ENCODE measurements at places on chromosomes 2 and 18. TPM values are rescaled to one million over a fixed set of nuclear protein-coding genes. Genes with fewer than 3 reads are reported as not detected.

GRCh38 chr2:54691445-54692135 is 31.9 kb upstream of the EML6 start:
- no peak overlapping the region for H3K27ac ChIP-seq
- no peaks in the 10 kb centered on the region for H3K4me1 ChIP-seq
- H3K36me3 ChIP-seq = no peaks in the 10 kb centered on the region
- no peaks in the 10 kb centered on the region for H3K27me3 ChIP-seq

- no peaks in the 10 kb centered on the region for H3K27me3 ChIP-seq
- H3K4me1 ChIP-seq = peaks cover 12% of the 10 kb centered on the region
- H3K4me3 ChIP-seq = no peak overlapping the region
- H3K27ac ChIP-seq = peak overlapping the region; percentile 31
These were observed 132.5 kb downstream of the SPHKAP start for GRCh38 chr2:228048838-228049490.

UGT1A10 gene
- total RNA-seq = not detected

- no peaks in the 10 kb centered on the region for H3K4me1 ChIP-seq
- no peak overlapping the region for H3K27ac ChIP-seq
- no peaks in the 10 kb centered on the region for H3K27me3 ChIP-seq
- H3K4me3 ChIP-seq = no peak overlapping the region
- H3K36me3 ChIP-seq = no peaks in the 10 kb centered on the region
- no peak for DNase-seq
These were observed 22.1 kb downstream of the GPR39 start for GRCh38 chr2:132438691-132439090.

DNA sequence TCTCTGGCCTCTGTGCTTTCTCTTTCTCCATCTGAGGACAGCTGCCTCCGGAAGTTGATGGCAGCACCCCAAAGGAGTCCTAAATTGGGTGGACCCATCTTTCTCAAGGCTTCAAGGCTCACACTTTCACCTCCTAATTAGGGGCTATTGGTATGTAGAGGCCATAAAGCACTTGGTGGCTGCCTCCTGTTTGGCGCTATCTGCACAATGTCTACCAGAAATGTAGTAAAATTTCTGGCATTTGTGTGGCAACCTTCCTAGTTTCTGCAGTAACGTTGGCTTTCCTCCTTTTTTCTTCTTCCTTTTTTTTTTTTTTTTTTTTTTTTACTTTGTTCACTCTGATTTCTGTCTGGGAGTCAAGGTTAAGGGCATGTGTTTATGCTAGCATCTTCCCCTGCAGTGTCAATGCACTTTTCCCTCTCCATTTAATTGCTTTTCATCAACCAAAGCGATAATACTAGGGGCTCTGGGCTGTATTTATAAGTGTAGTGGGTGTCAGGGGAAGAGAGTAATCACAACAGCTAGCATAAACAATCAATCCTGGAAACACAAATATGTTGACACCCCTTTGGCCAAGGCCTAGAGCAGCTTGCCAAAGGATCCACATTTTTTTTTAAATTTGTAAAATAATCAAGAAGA is 86.0 kb downstream of the TACR1 start:
- H3K4me1 ChIP-seq = no peaks in the 10 kb centered on the region
- no peaks in the 10 kb centered on the region for H3K36me3 ChIP-seq
- no peak for DNase-seq
- H3K27me3 ChIP-seq = no peaks in the 10 kb centered on the region
- no peak overlapping the region for H3K4me3 ChIP-seq

PAX8 gene
- total RNA-seq = 0.44 TPM

GRCh38 chr2:30239986-30240752 is 8.8 kb downstream of the LBH start:
- peak overlapping the region; percentile 42 for H3K4me3 ChIP-seq
- H3K4me1 ChIP-seq = peaks cover 100% of the 10 kb centered on the region
- H3K27ac ChIP-seq = peak overlapping the region; percentile 99
- no peak for DNase-seq
- peaks cover 20% of the 10 kb centered on the region for H3K36me3 ChIP-seq

All from left ventricle myocardium inferior (tissue), 1 donor.